Fibroblast of villous mesenchyme (primary cell): ENCODE measurements at places on chromosomes 4 and X. TPM values are rescaled to one million over a fixed set of nuclear protein-coding genes. Genes with fewer than 3 reads are reported as not detected.

Gene PCYT1B
- 0.64 and 0.86 TPM in 2 replicates for total RNA-seq

Gene RNF128
- total RNA-seq: 0.32 and 0.43 TPM in 2 replicates

Gene SNCA
- 0.97 and 3.5 TPM in 2 replicates for total RNA-seq

Gene CNKSR2
- total RNA-seq: 1.9 and 4.7 TPM in 2 replicates

Gene KLHL4
- 0.86 and 0.97 TPM in 2 replicates for total RNA-seq

Gene LDB2
- total RNA-seq: 19.9 and 24.2 TPM in 2 replicates

Gene ARMCX5
- total RNA-seq: 15.5 and 18.0 TPM in 2 replicates

Gene ABCG2
- total RNA-seq: 2.2 and 3.5 TPM in 2 replicates

Gene PDGFC
- total RNA-seq: 145 and 184 TPM in 2 replicates

Gene PLRG1
- total RNA-seq: 64.4 and 82.0 TPM in 2 replicates

Gene MAML3
- 4.2 and 6.5 TPM in 2 replicates for total RNA-seq

Gene EDNRA
- total RNA-seq: 0.86 and 4.2 TPM in 2 replicates

Gene CCDC120
- 0.86 and 0.97 TPM in 2 replicates for total RNA-seq

Gene XAGE3
- 0.64 TPM in 1 of 2 replicates, not detected in the other for total RNA-seq

Gene TMPRSS11A
- not detected in 2 replicates for total RNA-seq

Gene REELD1
- not detected in 2 replicates for total RNA-seq

Gene UGT2B10
- not detected in 2 replicates for total RNA-seq

Gene GAGE2A
- total RNA-seq: not detected in 2 replicates

Gene METTL14
- total RNA-seq: 19.0 and 23.5 TPM in 2 replicates

Gene TMEM35A
- 0.86 and 1.9 TPM in 2 replicates for total RNA-seq

Gene ASB12
- total RNA-seq: not detected in 2 replicates

Gene SSX2B
- total RNA-seq: 0.32 TPM in 1 of 2 replicates, not detected in the other

Gene EVC
- 35.0 and 54.4 TPM in 2 replicates for total RNA-seq

Gene NUP54
- total RNA-seq: 47.7 and 67.4 TPM in 2 replicates

Gene SPACA5
- total RNA-seq: not detected in 2 replicates

Gene TCEAL7
- 37.0 and 44.5 TPM in 2 replicates for total RNA-seq

Gene TKTL2
- under 0.01 TPM in 1 of 2 replicates, not detected in the other for total RNA-seq

Gene ARHGAP36
- not detected in 2 replicates for total RNA-seq

Gene TRAM1L1
- 2.6 and 3.0 TPM in 2 replicates for total RNA-seq

Gene GLOD5
- total RNA-seq: not detected in 2 replicates

Gene ARSH
- not detected in 2 replicates for total RNA-seq

Gene CPXCR1
- total RNA-seq: not detected in 2 replicates

Gene NAT8L
- under 0.01 TPM in 2 replicates for total RNA-seq

Gene TRPC3
- total RNA-seq: 0.97 and 1.3 TPM in 2 replicates

Gene PF4V1
- not detected in 2 replicates for total RNA-seq

Gene GPRASP1
- 2.6 and 2.9 TPM in 2 replicates for total RNA-seq

Gene SMIM10
- 4.3 and 6.8 TPM in 2 replicates for total RNA-seq

Gene CXCL11
- total RNA-seq: not detected in 2 replicates

Gene AFF2
- 0.32 TPM in 1 of 2 replicates, not detected in the other for total RNA-seq

Gene DUSP9
- under 0.01 TPM in 1 of 2 replicates, not detected in the other for total RNA-seq

Gene FUNDC2
- 27.7 and 31.5 TPM in 2 replicates for total RNA-seq
